Thyroid gland (tissue), 4 donors: ENCODE measurements at places on chromosomes 5 and 9.
A peak's percentile ranks its signal among the peaks of the same experiment; 100 is the strongest.

DNA sequence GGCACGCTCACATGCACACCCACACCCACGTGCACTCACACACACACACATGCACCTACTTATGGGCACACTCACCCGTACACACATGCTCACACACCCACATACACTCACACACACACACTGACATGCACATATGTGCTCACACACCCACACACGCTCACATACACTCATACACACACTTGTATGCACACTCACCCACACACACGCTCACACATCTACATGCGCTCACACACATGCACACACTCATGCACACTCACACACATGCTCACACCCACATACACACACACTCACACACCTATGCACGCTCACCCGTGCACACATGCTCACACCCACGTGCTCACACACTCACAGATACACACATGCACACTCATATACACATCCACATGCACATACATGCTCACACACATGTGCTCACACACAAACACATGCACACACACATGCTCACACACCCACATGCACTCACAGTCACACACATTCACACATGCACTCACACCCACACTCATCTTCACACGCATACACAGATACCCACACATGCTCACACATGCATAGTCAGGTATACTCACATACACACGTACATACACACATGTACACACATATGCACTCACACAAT is 138.3 kb downstream of the OLFM1 start:
- H3K36me3 ChIP-seq = no peaks in the 10 kb centered on the region
- H3K27me3 ChIP-seq = no peaks in the 10 kb centered on the region
- DNase-seq = no peak
- H3K27ac ChIP-seq = no peak overlapping the region

DNA sequence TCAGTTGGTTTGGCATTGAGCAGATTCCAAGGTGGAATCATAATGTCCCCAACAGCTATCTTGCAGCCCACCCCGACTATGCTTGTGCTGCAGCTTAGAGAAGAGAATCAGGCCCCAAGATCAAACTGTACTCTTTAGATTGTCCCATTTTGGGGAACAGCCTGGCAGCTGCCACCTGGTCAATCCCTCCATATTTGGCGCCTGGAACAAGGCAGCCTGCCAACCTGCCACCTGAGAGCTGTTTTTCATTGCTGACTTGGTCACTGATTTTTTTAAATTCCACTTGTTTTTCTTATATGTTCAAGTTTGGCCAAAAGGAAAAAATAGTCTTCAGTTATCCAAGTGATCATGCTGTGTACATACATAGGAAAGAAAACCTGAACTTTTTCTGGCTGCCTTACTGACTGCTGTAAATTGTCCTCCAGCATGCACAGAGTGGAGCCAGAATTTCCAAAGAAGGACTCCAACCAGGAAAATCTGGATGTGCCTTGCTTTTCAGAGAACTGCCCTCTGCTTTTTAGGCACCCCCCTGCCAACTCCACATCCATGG is 504.2 kb downstream of the ENC1 start:
- H3K27ac ChIP-seq = no peak overlapping the region
- H3K4me1 ChIP-seq = peaks cover 5% of the 10 kb centered on the region
- no peak overlapping the region for H3K4me3 ChIP-seq
- H3K27me3 ChIP-seq = no peaks in the 10 kb centered on the region
- peak; percentile 79 for DNase-seq

- H3K36me3 ChIP-seq = no peaks in the 10 kb centered on the region
- H3K27ac ChIP-seq = no peak overlapping the region
- H3K4me3 ChIP-seq = no peak overlapping the region
- H3K4me1 ChIP-seq = no peaks in the 10 kb centered on the region
- no peaks in the 10 kb centered on the region for H3K27me3 ChIP-seq
These were observed 30.0 kb downstream of the CARD6 start for GRCh38 chr5:40871177-40871576.

- H3K4me1 ChIP-seq = no peaks in the 10 kb centered on the region
- H3K27ac ChIP-seq = no peak overlapping the region
- H3K36me3 ChIP-seq = no peaks in the 10 kb centered on the region
These were observed 21.4 kb upstream of the CXCL14 start for GRCh38 chr5:135600152-135600570.

- no peak overlapping the region for H3K4me3 ChIP-seq
- no peaks in the 10 kb centered on the region for H3K4me1 ChIP-seq
- H3K36me3 ChIP-seq = no peaks in the 10 kb centered on the region
- no peaks in the 10 kb centered on the region for H3K27me3 ChIP-seq
- no peak overlapping the region for H3K27ac ChIP-seq
- no peak for DNase-seq
These were observed 27.9 kb downstream of the ERCC6L2 start for GRCh38 chr9:95903398-95903797.
